T-helper 17 cell (primary cell): ENCODE measurements at places on chromosomes 2 and 18. TPM values are rescaled to one million over a fixed set of nuclear protein-coding genes. Genes with fewer than 3 reads are reported as not detected.

GRCh38 chr2:64730551-64731262, 77.0 kb upstream of the SERTAD2 start:
- H3K36me3 ChIP-seq, result no peaks in the 10 kb centered on the region
- H3K4me1 ChIP-seq, result peaks cover 32% of the 10 kb centered on the region
- no peak for DNase-seq
- H3K27me3 ChIP-seq, result no peaks in the 10 kb centered on the region

Gene DSG4
- total RNA-seq, result not detected

GRCh38 chr2:215903203-215903602, 110.1 kb downstream of the MREG start:
- H3K4me1 ChIP-seq, result peaks cover 6% of the 10 kb centered on the region
- no peak for DNase-seq
- no peaks in the 10 kb centered on the region for H3K36me3 ChIP-seq
- no peak overlapping the region for H3K27ac ChIP-seq
- peaks cover 57% of the 10 kb centered on the region for H3K27me3 ChIP-seq
- no peak overlapping the region for H3K4me3 ChIP-seq

DNA sequence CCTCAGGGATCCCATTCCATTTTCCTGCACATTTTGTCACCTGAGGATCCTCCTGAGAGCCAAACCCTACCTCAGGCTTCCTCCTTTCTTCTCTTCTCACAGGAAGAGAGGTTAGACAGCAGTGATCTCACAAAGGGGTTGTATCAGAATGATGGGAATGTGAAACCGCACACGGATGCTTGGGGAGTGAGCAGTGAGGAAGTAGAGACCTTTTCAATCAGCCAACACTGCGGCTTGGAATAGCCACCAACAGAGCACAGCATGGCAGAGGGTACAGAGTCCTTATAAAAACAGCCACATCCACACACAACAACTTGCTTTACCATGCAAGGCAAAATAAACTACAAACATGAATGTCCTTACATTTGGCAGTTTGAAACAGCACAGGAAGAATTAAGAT, 8.7 kb downstream of the TMEM182 start:
- H3K36me3 ChIP-seq, result peaks cover 5% of the 10 kb centered on the region
- no peaks in the 10 kb centered on the region for H3K4me1 ChIP-seq
- H3K27ac ChIP-seq, result no peak overlapping the region
- DNase-seq, result no peak
- H3K4me3 ChIP-seq, result no peak overlapping the region

- no peaks in the 10 kb centered on the region for H3K4me1 ChIP-seq
- peaks cover 57% of the 10 kb centered on the region for H3K27me3 ChIP-seq
- no peak overlapping the region for H3K27ac ChIP-seq
Observed at GRCh38 chr2:181646415-181646987, 10.4 kb downstream of the CERKL start.

GRCh38 chr2:30847841-30848240, 40.6 kb upstream of the CAPN13 start:
- DNase-seq, result no peak
- H3K27me3 ChIP-seq, result peaks cover 21% of the 10 kb centered on the region
- H3K27ac ChIP-seq, result no peak overlapping the region

DNA sequence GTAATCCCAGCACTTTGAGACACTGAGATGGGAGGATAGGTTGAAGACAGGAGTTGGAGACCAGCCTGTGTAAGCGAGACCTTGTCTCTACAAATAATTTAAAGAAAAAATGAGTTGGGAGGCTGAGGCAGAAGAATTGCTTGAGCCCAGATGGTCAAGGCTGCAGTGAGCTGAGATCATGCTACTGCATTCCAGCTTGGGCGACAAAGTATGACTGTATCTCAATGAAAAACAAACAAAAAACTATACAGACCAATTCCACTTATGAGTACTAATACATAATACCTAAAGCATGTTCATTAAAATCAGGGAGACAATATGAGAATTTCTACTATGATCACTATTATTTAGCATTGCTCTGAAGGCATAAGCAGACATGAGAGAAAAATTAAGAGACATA, 12.6 kb downstream of the RNF149 start:
- H3K4me1 ChIP-seq, result peaks cover 41% of the 10 kb centered on the region
- peak overlapping the region; percentile 32 for H3K27ac ChIP-seq
- no peak overlapping the region for H3K4me3 ChIP-seq
- no peaks in the 10 kb centered on the region for H3K27me3 ChIP-seq

DNA sequence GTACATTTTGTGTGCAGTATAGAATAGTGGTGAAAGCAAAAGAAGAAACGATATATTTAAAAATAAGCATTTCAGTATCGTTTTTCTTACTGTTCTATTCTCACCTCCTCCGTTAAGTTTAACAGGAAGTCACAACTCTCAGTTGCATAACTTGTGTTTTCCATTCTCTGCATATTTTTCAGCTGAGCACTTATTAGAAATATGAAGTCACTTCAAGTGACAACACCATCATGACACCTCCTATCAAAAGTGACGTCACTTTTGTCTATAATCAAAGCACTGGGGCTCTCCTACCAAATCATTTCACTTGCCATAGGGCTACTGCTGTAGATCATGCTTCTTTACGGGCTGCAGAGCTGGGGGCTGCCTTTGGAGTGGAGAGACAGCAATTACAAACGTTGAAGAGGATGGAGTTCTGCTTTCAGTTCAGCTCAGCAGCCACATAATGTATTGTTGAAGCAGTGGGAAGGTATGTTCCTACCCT, 36.3 kb downstream of the STAT4 start:
- DNase-seq, result no peak
- no peaks in the 10 kb centered on the region for H3K27me3 ChIP-seq
- H3K4me1 ChIP-seq, result peaks cover 42% of the 10 kb centered on the region

DNA sequence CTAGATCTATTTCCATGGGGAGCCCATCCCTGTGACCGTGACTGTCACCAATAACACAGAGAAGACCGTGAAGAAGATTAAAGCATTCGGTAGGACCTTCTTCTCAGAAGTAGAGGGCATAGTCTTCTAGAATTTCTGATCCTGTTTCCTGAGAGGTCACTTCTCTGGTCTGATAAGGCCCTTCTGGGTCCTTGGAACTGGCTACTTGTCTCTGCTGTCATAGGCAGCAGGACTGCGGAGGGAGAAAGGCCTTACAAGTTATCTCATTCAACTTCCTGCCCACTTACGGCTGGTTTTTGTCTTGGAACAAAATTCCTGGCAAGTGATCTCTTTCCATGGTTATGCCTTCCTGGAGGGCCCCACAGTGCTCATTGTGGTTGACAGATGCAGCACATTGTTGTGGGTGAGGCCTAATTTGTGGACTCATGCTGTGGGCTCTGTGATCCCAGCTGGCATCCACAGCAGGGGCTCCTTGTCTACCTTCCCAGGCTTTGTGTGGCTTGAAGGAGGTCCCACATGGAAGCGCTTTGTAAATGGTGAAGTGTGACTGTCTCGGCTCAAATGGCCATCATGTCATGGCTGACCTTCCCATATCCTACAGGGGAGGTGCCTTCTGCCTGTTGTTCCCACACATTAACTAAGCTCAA, 22.0 kb downstream of the SAG start:
- H3K27ac ChIP-seq, result peak overlapping the region; percentile 45
- peaks cover 36% of the 10 kb centered on the region for H3K4me1 ChIP-seq
- H3K36me3 ChIP-seq, result no peaks in the 10 kb centered on the region
- no peak overlapping the region for H3K4me3 ChIP-seq
- no peak for DNase-seq

Gene DPP4
- 53.6 TPM for total RNA-seq

- no peaks in the 10 kb centered on the region for H3K36me3 ChIP-seq
- DNase-seq, result no peak
- no peaks in the 10 kb centered on the region for H3K27me3 ChIP-seq
- no peaks in the 10 kb centered on the region for H3K4me1 ChIP-seq
Observed at GRCh38 chr2:83067947-83068346, 1391.1 kb downstream of the SUCLG1 start.

DNA sequence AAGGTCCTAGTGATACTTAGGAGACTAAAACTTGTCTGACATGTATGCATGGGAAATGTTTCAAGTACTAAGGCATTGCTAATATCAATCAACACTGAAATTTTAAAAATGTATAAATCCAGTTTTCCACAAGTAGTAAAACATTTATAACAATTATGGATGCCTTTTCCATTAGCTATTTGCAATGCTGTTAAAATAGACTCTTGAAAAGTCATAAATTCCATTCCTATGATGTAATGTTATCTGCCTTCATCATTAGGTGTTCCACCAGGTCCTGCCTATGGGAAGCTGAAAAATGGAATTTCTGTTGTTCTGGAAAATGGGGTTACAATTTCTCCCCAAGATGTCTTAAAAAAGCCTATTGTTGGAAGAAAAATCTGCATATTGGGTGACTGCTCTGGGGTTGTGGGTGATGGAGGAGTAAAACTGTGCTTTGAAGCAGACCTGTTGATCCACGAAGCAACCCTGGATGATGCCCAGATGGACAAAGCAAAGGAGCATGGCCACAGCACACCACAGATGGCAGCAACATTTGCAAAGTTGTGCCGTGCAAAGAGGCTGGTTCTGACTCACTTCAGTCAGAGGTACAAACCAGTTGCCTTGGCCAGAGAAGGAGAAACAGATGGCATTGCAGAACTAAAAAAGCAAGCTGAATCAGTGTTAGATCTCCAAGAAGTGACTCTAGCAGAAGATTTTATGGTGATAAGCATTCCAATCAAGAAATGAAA, 18.7 kb downstream of the ELAC1 start:
- H3K4me1 ChIP-seq, result peaks cover 7% of the 10 kb centered on the region
- no peaks in the 10 kb centered on the region for H3K27me3 ChIP-seq
- no peak overlapping the region for H3K4me3 ChIP-seq
- no peaks in the 10 kb centered on the region for H3K36me3 ChIP-seq
